ENCODE measurements at places on chromosomes 1 and 21. TPM values are rescaled to one million over a fixed set of nuclear protein-coding genes. Genes with fewer than 3 reads are reported as not detected.
A peak's percentile ranks its signal among the peaks of the same experiment; 100 is the strongest.

ILDR2 gene
- 1.7 TPM for polyA plus RNA-seq

SPOCD1 gene
- polyA plus RNA-seq = 1.2 TPM

RNU1-2 gene
- 3.2 TPM for polyA plus RNA-seq

ESPN gene
- polyA plus RNA-seq = 256 TPM

GRCh38 chr1:225437710-225438437 is 10.0 kb upstream of the LBR start:
- no peak overlapping the region for H3K27ac ChIP-seq
- DNase-seq = no peak
- no peaks in the 10 kb centered on the region for H3K36me3 ChIP-seq
- no peak overlapping the region for H3K4me3 ChIP-seq
- peaks cover 27% of the 10 kb centered on the region for H3K4me1 ChIP-seq

- no peak for DNase-seq
- H3K27ac ChIP-seq = no peak overlapping the region
- no peaks in the 10 kb centered on the region for H3K36me3 ChIP-seq
- H3K4me1 ChIP-seq = peaks cover 47% of the 10 kb centered on the region
Observed at GRCh38 chr1:211639475-211640300, 35.7 kb downstream of the NEK2 start.

DNA sequence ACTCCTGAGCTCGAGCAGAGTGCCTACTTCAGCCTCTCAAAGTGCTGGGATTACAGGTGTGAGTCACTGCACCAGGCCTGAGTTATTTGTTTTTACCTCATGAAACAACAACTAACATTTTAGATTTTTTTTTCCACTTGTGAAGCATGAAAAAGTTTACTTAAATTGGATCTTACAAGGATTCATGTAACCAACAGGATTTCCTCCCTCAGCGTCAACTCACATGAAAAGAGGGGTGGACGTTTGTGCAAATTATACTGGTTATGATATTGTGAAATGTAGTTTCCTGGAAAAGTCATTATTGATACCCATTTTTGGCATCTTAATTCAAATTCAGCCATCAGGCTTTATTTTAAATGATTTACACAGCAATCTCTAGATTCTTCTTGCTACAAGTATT is 6.5 kb downstream of the CNST start:
- no peak overlapping the region for H3K4me3 ChIP-seq
- no peaks in the 10 kb centered on the region for H3K27me3 ChIP-seq
- H3K4me1 ChIP-seq = no peaks in the 10 kb centered on the region

GRCh38 chr1:21271550-21271949 is 18.7 kb downstream of the ECE1 start:
- peaks cover 44% of the 10 kb centered on the region for H3K36me3 ChIP-seq
- DNase-seq = peak; percentile 96
- no peak overlapping the region for H3K4me3 ChIP-seq
- H3K4me1 ChIP-seq = peaks cover 57% of the 10 kb centered on the region

DNA sequence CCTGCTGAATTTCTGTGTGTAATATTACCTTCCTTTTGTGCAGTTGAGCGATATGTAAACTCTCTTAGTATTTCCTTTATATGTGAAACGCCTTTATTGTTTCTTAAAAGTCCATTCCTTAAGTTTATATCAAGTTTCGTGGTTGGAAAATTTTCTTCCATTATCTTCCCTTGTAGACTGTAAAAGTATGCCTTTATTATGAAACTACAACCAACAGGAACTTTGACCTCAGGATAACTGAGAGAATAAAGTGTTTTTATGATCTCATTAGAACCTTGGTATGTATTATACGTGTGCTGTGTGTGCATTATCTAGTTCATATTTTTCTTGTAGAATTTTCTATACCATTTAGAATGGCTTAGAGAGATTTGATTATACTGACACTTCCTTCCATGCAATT is 3.1 kb upstream of the CDC14A start:
- H3K4me3 ChIP-seq = peak overlapping the region; percentile 7
- peak overlapping the region; percentile 89 for H3K27ac ChIP-seq
- H3K27me3 ChIP-seq = no peaks in the 10 kb centered on the region
- peaks cover 11% of the 10 kb centered on the region for H3K4me1 ChIP-seq
- no peaks in the 10 kb centered on the region for H3K36me3 ChIP-seq
- peak; percentile 89 for DNase-seq

- H3K36me3 ChIP-seq = no peaks in the 10 kb centered on the region
- H3K27me3 ChIP-seq = no peaks in the 10 kb centered on the region
- H3K4me1 ChIP-seq = no peaks in the 10 kb centered on the region
- no peak overlapping the region for H3K4me3 ChIP-seq
- DNase-seq = no peak
Observed at GRCh38 chr1:243513726-243514491, 258.1 kb downstream of the SDCCAG8 start.

GRCh38 chr1:110495926-110496600 is 22.9 kb downstream of the KCNA10 start:
- H3K27ac ChIP-seq = no peak overlapping the region
- peak; percentile 48 for DNase-seq
- no peaks in the 10 kb centered on the region for H3K36me3 ChIP-seq
- no peaks in the 10 kb centered on the region for H3K27me3 ChIP-seq
- no peaks in the 10 kb centered on the region for H3K4me1 ChIP-seq

All from large intestine (tissue), 12 donors.